ENCODE measurements at places on chromosomes 4 and X.

DNA sequence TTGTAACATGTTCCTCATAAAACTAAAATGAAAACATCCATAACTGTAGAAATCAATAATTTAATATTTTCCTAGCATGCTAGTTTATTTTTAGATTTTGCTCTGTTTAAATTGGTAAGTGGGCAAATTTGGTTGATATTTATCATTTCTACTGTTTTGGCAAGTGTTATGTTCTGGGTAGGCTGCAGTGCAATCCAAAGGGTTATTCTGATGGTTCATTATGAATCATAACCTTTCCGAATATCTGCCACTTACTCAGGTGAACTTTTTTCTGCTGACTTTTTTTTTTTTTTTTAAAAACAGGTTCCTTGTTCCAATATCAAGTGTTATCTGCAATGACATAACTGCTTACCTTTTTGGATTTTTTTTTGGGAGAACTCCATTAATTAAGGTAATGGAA, 52.0 kb downstream of the CDS1 start:
- DNase-seq = no peak

GRCh38 chr4:128916832-128917231, 107.3 kb downstream of the JADE1 start:
- no peak for DNase-seq

GRCh38 chrX:55907968-55908607, 190.5 kb downstream of the RRAGB start:
- no peak for DNase-seq

DNA sequence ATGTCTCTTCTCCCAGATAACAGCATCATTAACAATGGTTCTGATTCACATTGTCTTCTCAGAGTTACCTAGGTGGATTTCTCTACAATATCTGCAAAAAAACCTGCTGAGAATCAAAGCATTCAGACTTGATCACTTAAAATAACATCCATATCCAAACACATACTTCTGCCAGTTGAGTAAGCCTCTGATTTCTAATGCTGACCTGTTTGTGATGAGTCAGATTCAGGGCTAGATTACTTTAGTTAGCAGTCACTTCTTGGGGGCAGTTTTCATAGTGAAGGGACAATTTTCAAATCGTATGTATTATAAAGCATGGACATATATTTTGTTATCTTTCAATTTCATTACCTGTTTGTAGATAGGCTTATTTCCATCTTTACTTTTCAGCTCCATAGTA, 35.5 kb downstream of the CCNI start:
- no peak for DNase-seq

GRCh38 chrX:153736071-153736820, 11.6 kb downstream of the ABCD1 start:
- no peak for DNase-seq

- no peak for DNase-seq
Observed at GRCh38 chr4:156247470-156247869, 293.8 kb upstream of the CTSO start.

GRCh38 chr4:20723019-20723418, 22.8 kb downstream of the PACRGL start:
- no peak for DNase-seq

- no peak for DNase-seq
Observed at GRCh38 chr4:98997166-98997565, 1.6 kb downstream of the METAP1 start.

GRCh38 chr4:87031920-87032319, 97.1 kb downstream of the AFF1 start:
- DNase-seq = no peak

GRCh38 chr4:124343661-124344171, 368.8 kb downstream of the ANKRD50 start:
- no peak for DNase-seq

DNA sequence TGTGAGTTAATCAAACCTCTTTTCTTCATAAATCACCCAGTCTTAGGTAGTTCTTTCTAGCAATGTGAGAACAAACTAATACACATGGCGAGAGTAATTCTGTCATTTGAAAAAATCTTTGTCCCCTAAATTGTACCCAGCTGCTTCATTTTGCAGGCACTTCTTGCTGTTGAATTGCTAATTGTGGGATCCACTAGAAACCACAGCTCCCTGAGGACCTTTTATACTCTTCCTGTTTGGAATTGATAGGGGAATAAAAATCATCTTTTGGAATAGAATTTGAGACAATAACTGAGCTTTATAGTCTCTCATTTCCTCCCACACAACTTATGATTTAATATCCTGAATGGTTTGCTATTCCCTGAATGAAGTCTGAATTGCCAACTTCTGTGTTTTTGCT, 170.2 kb downstream of the PACRGL start:
- DNase-seq = no peak

DNA sequence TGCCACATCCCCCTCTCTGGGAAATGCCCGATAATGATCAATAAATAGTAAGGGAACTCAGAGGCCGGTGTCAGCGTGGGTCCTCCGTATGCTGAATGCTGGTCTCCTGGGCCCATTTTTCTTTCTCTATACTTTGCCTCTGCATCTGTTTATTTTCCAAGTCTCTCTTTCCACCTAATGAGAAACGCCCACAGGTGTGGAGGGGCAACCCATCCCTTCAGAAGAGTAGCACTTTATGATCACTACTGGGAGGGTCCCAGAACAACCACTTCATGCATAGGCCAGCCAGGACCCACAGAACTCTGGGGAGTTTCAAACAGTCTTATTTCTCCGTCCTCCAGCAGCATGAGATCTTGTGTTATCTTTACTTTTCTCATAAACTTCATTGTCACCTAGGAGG, 100.1 kb downstream of the CEP44 start:
- no peak for DNase-seq

DNA sequence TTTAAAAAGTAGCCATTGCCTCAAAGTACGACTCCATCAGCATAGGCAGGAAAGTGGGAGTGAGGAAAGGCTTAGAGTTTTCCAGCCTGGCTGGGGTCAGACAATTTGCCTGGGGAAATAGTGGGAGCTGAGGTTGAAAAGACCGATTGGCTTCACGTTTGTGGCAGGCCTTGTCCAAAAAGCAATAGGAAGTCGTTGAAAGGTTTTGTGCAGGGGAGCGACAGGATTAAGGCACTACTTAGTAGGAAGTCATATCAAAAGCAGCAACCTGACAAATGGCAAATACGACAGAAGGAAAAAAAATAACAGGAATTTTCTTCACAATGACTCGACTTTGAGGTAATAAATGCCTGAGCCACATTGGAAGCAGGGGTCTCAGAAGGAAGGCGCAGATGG, 691 bp upstream of the EREG start:
- no peak for DNase-seq

GRCh38 chr4:111788099-111788498, 357.2 kb upstream of the FAM241A start:
- no peak for DNase-seq

DNA sequence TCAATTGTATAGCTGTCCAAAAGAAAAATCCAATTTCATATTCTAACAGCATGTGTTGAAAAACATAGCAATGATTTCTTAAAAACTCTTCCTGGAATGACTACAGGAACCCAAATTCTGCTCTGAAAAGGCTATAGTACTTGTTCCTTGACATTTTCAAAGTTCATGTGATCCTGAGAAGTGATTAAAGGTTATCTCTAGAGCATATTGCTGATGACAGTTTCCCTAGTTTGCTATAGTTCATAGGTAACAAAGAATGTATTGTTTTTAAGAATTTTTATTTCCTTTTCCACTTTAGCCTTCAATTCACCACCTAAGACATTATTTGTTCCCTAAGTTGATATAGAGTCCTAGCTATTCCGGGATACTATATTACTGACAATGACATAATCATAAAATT, 1614.6 kb downstream of the PCDH7 start:
- DNase-seq = no peak

- no peak for DNase-seq
Observed at GRCh38 chrX:93868289-93868965, 194.4 kb downstream of the FAM133A start.

Measured in activated gamma-delta T cell treated with anti-CD3 and anti-CD28 coated beads, Interleukin-2, amount 50 U/mL, for 16 hours (primary cell).